Left ventricle myocardium inferior (tissue), 1 donor: ENCODE measurements at places on chromosomes 3 and 15.
A peak's percentile ranks its signal among the peaks of the same experiment; 100 is the strongest.

DNA sequence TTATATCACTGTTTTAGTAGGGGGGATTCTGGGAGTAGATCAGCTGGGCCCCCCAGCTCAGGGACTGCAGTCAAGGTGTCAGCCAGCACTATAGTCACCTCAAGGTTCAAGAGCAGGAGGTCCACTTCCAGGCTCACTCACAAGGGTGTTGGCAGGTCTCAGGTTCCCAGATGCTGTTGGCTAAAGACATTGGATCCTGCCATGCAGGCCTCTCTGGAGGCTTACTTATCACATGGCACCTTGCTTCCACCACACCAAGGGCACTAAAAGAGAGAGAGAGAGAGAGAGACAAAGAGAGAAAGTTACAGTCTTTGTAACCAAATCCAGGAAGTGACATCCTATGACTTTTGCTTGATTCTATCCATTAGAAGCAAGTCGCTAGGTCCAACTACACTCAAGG is 7.5 kb upstream of the PPP1R14D start:
- no peak for DNase-seq

GRCh38 chr3:101243285-101244211 is 76.8 kb downstream of the IMPG2 start:
- DNase-seq: no peak

GRCh38 chr15:101445562-101446517 is 43.7 kb downstream of the PCSK6 start:
- peak; percentile 87 for DNase-seq

DNA sequence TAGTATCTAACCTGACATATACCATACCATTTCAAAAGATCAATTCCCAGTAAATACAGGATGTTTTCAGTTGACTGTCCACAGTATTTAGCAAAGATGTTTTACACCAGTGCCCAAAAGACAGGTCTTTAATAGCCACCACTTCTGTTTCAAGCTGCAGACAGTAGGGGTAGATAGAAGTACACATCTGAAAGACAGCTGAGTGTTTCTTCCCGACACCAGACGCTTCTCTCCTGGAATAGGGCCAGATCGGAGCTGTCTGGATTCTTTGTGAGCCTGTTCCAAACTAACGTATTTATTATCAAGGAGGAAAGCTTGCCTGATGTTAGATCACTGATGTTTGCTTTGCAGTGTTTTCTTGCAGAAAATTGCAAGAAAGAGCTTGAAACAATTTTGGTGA is 136.1 kb upstream of the RBMS3 start:
- peak; percentile 20 for DNase-seq

DNA sequence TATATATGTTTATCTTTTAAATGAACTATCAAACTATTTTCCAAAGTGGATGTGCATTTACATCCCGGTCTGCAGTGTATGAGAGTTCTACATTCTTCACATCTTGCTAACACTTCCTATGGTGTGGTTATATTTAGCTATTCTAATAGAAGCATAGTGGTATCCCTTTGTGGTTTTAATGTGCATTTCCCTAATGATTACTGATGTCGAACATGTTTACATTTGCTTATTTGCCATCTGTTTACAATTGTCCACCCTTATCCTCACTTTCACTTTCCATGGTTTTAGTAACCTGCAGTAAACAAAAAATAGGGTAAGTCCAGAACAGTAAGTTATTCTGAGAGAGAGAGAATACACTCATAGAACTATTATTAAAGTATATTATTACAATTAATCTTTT is 360.5 kb upstream of the NAALADL2 start:
- DNase-seq: no peak

GRCh38 chr15:36832774-36833463 is 253.5 kb downstream of the CDIN1 start:
- no peak for DNase-seq

DNA sequence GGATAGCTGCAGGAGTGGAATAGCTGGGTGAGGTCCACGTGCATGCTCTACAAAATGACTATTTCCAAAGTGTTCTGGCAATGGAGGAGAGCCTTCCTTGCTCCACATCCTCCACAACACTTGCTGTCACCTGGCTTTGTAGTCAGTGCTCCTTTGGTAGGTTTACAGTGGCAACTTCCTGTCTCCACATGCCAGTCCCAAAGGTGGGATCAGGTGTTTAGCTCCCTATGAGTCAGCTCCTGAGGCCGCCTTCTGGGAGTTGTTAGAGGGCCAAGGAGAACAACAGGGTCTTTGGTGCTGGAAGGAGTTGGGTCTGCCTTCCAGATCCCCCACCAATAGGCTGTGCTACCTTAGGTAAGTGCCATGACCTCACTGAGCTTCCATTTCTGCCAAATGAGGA is 15.3 kb upstream of the LIMD1 start:
- DNase-seq: no peak
